ENCODE measurements at places on chromosomes 12 and 14.

GRCh38 chr12:97556302-97556779, 93.7 kb downstream of the RMST start:
- no peak for DNase-seq

- no peak for DNase-seq
Observed at GRCh38 chr14:22629361-22629760, 14.8 kb downstream of the OR6J1 start.

DNA sequence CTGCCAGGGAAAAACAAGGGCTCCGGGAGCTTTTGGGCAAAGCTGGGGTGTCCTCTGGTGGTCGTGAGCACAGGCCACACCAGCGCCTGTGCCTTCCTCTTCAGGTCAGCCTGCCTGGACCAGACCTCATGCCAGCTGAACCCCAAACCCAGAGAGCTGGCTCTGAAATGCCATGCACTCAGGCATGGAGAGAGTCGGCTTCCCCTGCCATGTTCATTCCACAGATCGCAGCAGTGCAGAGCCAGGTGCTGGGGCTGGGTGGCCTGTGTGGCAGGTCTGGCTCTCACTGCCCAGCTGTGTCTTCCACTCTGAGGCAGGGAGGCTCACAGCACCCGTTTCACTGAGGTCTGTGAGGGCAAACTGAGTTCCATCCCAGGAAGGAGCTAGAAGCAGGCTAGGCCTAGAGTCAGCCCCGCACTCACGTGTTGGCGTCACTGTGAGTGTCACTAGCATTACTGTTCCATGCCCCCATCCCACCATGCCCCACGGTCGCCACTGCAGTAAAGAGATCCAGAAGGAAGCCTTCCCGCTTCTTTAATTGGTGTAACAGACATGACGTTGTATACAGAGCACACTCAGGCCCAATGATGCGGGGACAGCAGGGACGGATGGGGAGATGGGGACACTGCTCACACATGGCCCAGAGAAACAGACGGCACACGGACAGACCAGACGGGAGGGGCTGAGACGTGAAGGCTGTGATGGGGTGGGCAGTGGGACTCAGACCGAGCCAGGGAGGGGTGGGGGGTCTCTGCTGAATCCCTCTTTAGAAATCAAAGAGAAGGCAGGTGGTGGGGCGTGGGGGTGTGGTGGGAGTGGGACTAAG, 2.7 kb downstream of the ARL6IP4 start:
- DNase-seq = no peak

DNA sequence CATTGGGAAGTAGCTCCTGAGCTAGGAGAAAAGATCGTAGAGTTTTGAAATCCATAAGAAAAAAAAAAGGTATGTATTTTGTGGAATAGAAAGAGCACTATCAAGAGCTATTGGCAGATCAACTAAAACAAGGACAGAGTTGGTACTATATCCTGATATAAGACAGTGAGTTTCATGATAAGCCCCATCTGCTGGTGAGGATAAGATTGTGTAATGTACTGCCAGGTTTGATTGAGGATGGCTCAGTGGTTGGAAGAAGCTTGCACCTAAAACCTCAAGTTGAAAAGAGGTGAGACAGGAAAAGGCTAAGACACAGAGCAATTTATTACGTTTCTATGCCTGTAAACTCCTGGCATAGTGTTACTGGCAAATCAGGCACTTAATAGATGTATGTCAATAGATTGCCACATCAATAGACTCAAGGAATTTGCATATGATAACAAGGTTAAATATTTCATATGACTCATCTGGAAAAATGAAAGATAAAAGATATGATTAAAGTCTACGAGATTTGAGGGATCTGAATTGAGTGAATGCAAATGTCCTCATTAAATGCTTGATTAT, 525.6 kb downstream of the FLRT2 start:
- DNase-seq = no peak

GRCh38 chr12:24617471-24617870, 331.4 kb downstream of the BCAT1 start:
- no peak for DNase-seq

DNA sequence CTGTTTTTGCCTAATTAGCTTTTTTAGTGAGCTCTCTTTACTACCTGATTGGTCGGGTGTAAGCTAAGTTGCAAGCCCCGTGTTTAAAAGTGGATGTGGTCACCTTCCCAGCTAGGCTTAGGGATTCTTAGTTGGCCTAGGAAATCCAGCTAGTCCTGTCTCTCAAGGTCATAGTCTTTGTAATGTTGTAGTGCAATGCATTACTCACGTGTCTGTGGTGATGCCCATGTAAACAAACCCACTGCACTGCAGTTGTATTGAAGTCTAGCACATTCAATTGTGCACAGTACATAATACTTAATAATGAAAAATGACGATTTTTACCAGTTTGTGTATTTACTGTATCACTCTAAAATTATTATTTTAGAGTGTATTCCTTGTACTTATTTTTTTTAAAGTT, 335.5 kb downstream of the NUAK1 start:
- no peak for DNase-seq

- DNase-seq = no peak
Observed at GRCh38 chr12:26345471-26346003, 150.2 kb downstream of the SSPN start.

GRCh38 chr12:107845980-107846659, 71.6 kb downstream of the ASCL4 start:
- no peak for DNase-seq

DNA sequence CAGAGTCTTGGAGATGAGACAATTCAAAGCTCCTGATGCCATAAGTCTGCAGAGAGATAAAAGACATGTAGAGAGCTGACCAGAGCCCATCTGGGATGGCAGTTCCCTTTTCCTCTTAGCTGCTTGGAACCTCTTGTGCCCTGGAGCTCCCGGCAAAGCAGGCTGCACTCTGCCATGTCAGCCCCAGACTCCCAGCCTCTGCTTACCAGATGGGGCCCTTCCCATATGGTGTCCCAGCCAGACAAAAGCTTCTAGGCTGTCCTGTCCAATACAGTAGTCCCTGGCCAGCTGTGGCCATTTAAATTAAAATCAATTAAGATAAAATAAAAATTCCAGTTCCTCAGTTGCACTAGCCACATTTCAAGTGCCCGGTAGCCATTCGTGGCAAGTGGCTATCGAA, 303.9 kb downstream of the TTC6 start:
- DNase-seq = no peak

DNA sequence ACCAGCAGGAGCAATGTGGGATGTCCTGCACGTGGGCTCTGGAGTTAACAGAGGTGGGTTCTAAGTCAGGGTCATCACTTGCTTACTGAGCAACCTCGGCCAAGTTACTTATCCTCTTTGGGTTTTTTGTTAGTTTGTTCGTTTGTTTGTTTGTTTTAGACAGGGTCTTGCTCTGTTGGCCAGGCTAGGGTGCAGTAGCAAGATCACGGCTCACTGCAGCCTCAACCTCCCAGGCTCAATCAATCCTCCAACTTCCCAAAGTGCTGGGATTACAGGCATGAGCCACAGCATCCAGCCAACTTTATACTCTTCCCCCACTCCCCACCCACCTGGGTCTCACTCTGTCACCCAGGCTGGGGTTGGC, 78.4 kb downstream of the SETD3 start:
- no peak for DNase-seq

DNA sequence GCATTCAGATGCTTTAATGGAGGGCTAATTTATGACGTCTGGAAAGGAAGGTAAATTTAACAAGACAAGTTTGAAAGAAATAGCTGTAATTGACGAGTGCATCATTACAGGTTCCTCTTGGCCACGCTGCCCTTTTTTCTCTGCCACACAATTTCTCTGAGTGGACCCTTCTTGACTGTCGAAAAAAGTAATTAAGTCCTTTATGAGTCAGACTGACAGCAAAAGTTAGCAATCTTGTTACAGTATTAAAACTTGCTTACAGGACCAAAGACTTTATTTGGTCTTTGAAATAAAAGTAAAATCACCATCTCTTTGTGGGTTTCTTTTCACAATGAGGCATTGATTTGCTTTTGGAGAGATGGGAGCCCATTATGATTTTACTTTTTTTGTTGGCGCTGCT, 42.6 kb downstream of the SAMD4A start:
- DNase-seq = no peak

GRCh38 chr14:32774214-32774613, 164.5 kb upstream of the NPAS3 start:
- no peak for DNase-seq

GRCh38 chr14:85599939-85600338, 70.0 kb downstream of the FLRT2 start:
- no peak for DNase-seq

DNA sequence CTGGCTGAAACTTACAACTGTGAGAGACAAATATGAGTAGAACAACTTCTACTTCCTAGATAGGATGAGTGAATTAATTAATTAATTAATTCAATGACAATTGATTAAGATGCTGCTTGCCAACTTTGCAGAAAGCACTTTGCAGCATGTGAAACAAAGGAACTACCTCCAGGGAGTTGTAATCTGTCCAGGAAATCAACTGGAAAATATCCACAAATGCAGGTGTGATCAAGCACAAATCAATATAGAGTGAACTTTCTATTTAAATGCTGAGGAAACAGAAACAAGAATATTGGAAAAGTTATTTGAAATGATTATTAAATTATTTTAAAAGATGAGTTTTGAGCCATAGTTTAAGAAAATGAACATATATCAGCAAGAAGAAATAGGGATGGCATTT, 163.9 kb upstream of the ARID2 start:
- no peak for DNase-seq

DNA sequence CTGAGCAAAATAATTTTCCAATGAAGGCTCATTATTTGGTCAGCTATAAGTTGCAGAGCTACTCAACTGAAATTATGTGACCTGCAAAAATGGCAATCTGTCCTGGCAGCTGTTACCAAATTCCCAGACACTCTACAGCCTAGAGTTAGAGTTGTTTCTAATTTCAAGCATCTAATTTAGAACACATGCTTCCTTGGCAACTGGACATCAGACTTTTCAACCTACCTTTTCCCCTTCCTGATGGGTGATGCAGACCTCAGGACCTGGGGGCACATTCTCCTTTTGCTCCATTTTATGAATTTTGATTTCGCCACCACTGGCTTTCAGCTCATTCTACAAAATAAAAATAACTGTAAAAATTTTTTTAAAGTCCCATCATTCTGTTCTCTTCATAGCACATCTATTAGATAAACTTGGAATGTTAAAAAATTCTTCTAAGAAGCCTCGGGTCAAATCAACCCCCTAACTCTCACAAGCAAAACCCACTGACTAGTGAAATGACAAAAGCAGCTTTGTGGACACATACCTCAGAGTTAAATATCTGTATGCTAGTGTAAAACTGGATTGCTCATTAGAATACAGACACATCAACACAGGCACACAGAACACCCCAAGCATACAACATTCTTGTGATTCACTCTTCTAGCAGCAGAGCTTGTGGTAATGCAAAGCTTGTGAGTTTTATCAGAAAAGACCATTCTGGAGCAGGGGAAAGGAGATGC, 33.5 kb upstream of the CERS5 start:
- DNase-seq = no peak

DNA sequence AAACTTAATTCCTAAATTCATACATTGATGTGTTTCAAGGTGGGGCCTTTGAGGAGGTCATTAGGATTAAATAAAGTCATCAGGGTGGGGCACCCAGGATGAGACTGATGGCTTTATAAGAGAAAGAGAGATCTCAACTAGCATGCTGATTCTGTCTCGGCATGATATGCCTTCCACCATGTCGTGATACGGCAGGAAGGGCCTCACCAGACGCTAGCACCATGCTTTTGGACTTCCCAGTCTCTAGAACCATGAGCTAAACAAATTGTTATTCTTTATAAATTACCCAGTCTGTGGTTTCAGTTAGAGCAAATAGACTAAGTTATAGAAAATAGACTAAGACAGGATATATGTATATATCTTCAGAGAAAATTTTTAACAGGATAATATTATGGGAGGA, 759.6 kb downstream of the MED13L start:
- no peak for DNase-seq

DNA sequence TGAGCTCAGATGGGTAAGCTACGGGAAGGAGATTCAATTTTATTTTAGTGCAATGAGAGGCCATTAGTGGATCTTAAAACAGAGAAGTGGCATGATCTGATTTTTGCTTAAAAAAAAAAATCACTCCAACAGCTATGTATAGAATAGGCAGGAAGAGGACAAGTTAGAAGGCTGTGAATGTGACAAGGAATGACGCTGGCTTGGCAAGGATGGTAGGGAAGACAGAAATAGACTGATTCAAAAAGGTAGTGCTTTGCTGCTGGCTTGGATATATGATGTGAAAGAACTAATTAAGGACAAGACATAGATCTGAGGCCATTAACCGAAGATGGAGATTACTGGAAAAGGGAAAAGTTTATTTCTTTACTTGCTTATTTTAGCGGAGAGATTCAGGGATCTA, 105.2 kb upstream of the GPHB5 start:
- DNase-seq = no peak

GRCh38 chr12:71566655-71567054, 97.0 kb downstream of the ZFC3H1 start:
- DNase-seq = no peak

- DNase-seq = no peak
Observed at GRCh38 chr12:103626498-103626897, 39.4 kb downstream of the STAB2 start.

- no peak for DNase-seq
Observed at GRCh38 chr14:31263485-31264133, 56.0 kb upstream of the HECTD1 start.

DNA sequence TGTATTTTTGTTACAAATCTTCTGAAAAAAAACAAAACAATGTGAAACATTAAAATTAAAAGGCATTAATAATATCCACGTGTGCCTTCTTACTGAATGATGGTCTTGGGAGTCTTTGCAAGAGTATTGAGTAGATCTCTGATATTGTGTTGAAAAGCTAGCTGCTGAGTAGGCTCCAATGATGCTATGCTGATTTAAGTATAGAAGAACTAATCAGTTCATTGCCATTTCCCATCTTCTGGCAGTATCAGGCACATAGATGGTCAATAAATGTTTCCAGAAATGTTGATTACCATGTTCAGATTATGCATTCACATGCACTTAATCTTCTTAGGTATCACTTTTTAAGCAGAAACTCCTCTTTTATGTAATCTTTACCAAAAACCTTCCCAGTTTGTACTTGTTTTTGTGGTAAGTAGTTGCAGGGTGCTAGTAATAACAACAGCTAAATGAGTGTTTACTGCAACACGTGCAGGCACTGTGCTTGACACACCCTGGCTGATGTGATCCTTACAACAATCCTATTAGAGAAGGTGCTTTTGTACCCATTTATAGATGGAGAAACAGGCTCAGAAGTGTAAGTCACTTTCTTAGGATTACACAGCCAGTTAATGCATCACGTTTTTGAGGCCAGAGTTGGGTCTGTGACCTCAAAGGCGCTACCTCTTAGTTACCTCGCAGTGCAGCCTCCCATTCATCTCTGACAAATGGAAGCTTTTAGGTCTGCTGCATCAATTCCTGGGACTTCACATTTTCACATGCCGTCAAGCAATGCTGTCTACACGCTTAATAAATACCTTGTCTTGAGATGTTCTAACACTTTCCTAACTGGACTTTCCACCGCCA, 46.9 kb downstream of the EID3 start:
- DNase-seq = no peak
